Uterus (tissue), 4 donors: ENCODE measurements at places on chromosomes 16 and 17.
A peak's percentile ranks its signal among the peaks of the same experiment; 100 is the strongest.

GRCh38 chr17:57485916-57486881 lies 229.9 kb downstream of the MSI2 start:
- H3K36me3 ChIP-seq, result no peaks in the 10 kb centered on the region
- no peaks in the 10 kb centered on the region for H3K27me3 ChIP-seq
- DNase-seq, result no peak

- no peak for DNase-seq
- H3K4me1 ChIP-seq, result no peaks in the 10 kb centered on the region
Observed at GRCh38 chr17:7781429-7781828, 52.6 kb upstream of the KDM6B start.

DNA sequence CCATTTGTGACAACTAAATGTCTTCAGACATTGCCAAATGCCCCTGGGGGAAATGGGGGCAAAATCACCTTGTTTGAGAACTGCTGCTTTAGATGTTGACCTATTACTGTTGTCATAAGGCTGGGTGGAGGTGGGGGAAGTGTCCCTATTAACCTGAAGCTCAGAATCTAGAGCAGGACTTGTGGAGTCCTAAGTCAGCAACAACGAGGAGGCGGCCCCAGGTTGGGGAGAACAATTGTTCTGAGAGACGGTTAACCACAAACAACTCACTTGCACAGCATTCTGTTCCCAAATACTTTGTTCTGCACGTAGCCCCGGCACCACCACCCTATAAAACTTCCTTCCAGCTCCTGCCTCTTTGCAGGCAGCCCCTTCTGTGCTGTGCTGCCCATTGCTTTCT lies 32.5 kb downstream of the TEKT5 start:
- H3K27me3 ChIP-seq, result no peaks in the 10 kb centered on the region
- H3K27ac ChIP-seq, result no peak overlapping the region
- no peaks in the 10 kb centered on the region for H3K4me1 ChIP-seq
- no peaks in the 10 kb centered on the region for H3K36me3 ChIP-seq

- no peaks in the 10 kb centered on the region for H3K36me3 ChIP-seq
- H3K27ac ChIP-seq, result no peak overlapping the region
- peaks cover 5% of the 10 kb centered on the region for H3K4me1 ChIP-seq
- H3K4me3 ChIP-seq, result no peak overlapping the region
- no peak for DNase-seq
Observed at GRCh38 chr17:16488186-16488967, 3.6 kb downstream of the LRRC75A start.

DNA sequence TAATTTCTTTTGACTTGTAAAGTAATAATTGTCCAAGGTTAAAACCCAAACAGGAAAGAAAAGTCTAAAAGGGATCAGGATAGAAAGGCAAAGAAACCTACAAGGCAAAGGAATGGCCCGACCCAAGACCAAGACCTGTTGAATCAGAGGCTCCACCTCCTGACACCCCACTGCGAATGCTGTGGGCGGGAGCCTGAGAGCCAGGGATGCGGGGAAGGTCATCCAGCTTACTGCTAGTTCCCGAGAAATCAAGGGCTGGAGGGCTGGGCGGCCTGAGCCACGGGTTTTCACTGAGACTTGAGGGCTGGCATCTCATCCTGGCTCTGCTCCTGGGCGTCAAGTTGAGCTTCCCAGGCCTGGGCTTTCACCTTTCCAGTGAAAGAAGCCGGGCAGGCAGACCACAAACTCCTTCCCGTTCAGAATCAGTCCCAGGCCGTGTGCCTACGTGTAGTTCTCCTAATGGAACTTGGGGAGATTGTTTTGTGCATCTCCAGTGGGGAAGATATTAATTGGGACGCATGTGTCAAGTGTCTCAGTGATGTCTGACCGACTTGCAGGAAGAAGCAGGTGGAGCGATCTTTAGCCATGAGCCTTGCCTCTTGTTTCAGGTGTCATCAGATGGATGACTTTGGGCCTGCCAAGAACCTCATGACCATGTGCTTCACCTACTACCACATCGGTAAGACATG lies 36.9 kb downstream of the CIBAR2 start:
- no peak overlapping the region for H3K27ac ChIP-seq
- H3K36me3 ChIP-seq, result no peaks in the 10 kb centered on the region
- DNase-seq, result no peak
- H3K4me1 ChIP-seq, result no peaks in the 10 kb centered on the region
- H3K4me3 ChIP-seq, result no peak overlapping the region
- H3K27me3 ChIP-seq, result no peaks in the 10 kb centered on the region

DNA sequence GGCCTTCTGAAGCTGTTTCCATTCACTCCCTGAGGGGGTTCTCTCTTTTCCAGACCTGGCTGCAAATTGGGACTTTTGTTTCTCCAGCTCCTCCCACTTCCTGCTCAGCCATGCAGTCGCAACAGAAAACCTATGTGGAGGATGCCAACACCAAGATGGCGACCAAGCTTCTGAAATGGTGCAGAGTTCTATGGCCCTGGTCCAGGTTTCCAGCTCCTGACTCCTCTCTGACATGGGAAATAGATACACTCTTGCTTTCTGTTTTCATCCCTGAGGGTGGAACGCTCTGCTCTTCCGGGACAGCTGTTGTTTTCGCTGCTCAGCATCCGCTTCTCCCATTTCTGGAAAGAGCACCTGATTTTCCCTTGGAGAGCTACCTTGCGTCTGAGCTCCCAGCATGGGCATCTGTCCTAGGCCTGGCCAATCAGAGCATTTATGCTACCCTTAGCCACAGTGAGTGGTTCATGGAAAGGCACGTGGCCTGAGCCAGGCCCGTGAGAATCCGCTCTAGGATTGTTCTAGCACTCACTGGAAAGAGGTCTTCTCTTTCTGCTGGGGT lies 8.1 kb downstream of the GPRC5B start:
- H3K27ac ChIP-seq, result peak overlapping the region; percentile 43
- no peaks in the 10 kb centered on the region for H3K36me3 ChIP-seq
- no peaks in the 10 kb centered on the region for H3K27me3 ChIP-seq
- H3K4me1 ChIP-seq, result no peaks in the 10 kb centered on the region
- H3K4me3 ChIP-seq, result no peak overlapping the region

- DNase-seq, result no peak
- H3K27ac ChIP-seq, result peak overlapping the region; percentile 60
- no peaks in the 10 kb centered on the region for H3K27me3 ChIP-seq
- no peaks in the 10 kb centered on the region for H3K4me1 ChIP-seq
- H3K36me3 ChIP-seq, result no peaks in the 10 kb centered on the region
- H3K4me3 ChIP-seq, result no peak overlapping the region
Observed at GRCh38 chr16:31130336-31130891, 5.1 kb downstream of the PRSS8 start.

DNA sequence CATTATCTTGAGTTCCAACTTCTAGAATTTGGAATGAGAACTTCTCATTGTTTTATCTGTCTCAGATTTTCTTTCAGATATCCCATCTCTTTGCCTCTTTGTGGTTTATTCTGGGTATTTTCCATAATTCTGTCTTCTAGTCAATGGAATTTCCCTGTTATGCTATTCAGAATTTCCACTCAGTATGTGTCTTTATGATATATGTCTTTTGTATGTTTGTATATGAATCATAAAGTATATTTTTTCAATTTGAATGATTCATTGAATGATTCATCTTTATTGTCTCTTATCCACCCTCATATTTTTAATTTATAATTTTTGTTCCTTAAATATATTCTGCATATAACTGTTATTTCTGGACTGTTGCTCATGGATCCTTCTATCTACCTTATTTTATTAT lies 729.7 kb upstream of the GOT2 start:
- DNase-seq, result no peak
- H3K4me3 ChIP-seq, result no peak overlapping the region
- no peaks in the 10 kb centered on the region for H3K36me3 ChIP-seq
- H3K27me3 ChIP-seq, result no peaks in the 10 kb centered on the region
- no peaks in the 10 kb centered on the region for H3K4me1 ChIP-seq

- H3K36me3 ChIP-seq, result no peaks in the 10 kb centered on the region
- H3K27me3 ChIP-seq, result no peaks in the 10 kb centered on the region
- no peak for DNase-seq
- H3K4me1 ChIP-seq, result no peaks in the 10 kb centered on the region
- no peak overlapping the region for H3K4me3 ChIP-seq
Observed at GRCh38 chr17:42617956-42618431, 8.5 kb downstream of the TUBG1 start.

- H3K27ac ChIP-seq, result no peak overlapping the region
- H3K36me3 ChIP-seq, result no peaks in the 10 kb centered on the region
- no peaks in the 10 kb centered on the region for H3K27me3 ChIP-seq
- no peaks in the 10 kb centered on the region for H3K4me1 ChIP-seq
- DNase-seq, result no peak
Observed at GRCh38 chr16:89266521-89267134, 49.1 kb downstream of the ZNF778 start.

DNA sequence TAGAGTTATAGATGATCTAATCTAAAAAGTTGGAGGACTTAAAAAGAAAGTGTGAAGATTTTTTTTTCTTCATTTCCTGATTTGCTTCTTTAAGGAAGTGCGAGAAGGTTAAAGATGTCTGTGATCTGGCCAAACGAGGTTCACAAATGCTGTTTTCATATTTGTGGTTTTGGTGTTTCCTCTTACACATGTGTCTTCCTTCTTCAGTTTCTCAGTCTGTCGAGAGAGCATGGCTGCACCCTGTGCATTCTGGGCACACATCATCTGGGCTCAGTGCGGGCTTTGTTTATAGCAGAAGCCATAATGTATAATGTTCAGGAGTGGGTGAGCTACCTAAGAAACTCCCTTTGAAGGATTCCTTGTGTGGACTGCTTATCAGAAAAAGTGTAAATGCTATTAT lies 260.4 kb upstream of the TBX2 start:
- H3K4me3 ChIP-seq, result no peak overlapping the region
- H3K36me3 ChIP-seq, result no peaks in the 10 kb centered on the region
- no peaks in the 10 kb centered on the region for H3K27me3 ChIP-seq
- no peak overlapping the region for H3K27ac ChIP-seq
- no peaks in the 10 kb centered on the region for H3K4me1 ChIP-seq

DNA sequence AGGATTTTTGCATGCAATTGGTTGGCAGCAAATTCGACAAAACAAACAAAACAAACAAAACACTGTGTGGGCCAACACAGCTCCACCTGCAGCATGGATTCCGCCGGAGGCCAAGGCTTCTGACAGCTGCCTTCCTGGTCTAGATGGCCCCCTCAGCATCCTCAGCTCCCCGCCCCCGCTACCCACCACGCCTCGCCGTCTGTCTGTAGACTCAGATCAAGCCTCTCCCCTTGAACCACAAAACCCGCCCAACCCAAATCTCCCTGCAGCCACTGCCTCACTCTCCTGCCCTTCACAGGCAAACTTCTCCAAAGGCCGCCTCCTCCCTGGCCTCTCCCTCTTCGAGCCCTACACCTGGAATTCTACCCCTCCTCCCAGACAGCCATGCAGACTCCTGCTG lies 57.9 kb downstream of the RTN4RL1 start:
- H3K36me3 ChIP-seq, result no peaks in the 10 kb centered on the region
- H3K27me3 ChIP-seq, result no peaks in the 10 kb centered on the region
- H3K27ac ChIP-seq, result no peak overlapping the region

DNA sequence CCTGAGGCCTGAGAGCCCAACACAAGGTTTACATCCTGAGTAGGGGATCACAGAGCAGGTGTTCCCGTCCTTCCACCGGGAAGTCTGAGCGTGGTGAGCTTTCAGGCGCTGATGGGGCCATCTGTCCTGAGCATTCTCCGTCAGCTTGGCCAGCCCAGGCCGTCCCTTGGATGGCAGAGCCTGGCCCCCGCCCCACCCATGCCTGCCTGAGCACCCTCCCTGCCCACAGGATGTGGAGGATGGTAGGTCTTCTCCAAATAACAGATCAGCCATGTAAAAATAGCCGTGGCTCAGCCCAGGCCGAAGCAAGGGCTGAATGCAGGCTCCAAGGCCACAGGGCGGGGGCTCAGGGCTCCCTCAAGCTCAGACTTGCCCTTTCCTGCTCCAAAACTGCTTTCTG lies 20.2 kb downstream of the SPNS2 start:
- H3K27ac ChIP-seq, result peak overlapping the region; percentile 72
- H3K4me3 ChIP-seq, result no peak overlapping the region
- DNase-seq, result no peak
- no peaks in the 10 kb centered on the region for H3K27me3 ChIP-seq
- no peaks in the 10 kb centered on the region for H3K36me3 ChIP-seq

- no peak overlapping the region for H3K4me3 ChIP-seq
- H3K36me3 ChIP-seq, result no peaks in the 10 kb centered on the region
- no peaks in the 10 kb centered on the region for H3K4me1 ChIP-seq
- DNase-seq, result no peak
- H3K27me3 ChIP-seq, result no peaks in the 10 kb centered on the region
- H3K27ac ChIP-seq, result no peak overlapping the region
Observed at GRCh38 chr17:77054936-77055335, 85.8 kb upstream of the SEC14L1 start.

DNA sequence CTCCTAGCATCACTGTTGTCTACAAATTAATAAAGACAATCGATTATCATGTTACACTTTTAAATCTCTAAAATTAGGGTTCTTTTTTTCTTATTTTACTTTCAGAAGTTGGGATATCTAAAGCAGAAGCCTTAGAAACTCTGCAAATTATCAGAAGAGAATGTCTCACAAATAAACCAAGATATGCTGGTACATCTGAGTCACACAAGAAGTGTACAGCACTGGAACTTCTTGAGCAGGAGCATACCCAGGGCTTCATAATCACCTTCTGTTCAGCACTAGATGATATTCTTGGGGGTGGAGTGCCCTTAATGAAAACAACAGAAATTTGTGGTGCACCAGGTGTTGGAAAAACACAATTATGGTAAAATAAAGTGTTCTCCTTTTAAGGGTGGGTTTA lies 2.4 kb downstream of the RAD51C start:
- H3K27ac ChIP-seq, result no peak overlapping the region
- H3K27me3 ChIP-seq, result no peaks in the 10 kb centered on the region
- no peaks in the 10 kb centered on the region for H3K4me1 ChIP-seq
- H3K36me3 ChIP-seq, result no peaks in the 10 kb centered on the region
- H3K4me3 ChIP-seq, result no peak overlapping the region

- H3K27me3 ChIP-seq, result no peaks in the 10 kb centered on the region
- H3K4me1 ChIP-seq, result no peaks in the 10 kb centered on the region
- no peak for DNase-seq
- no peak overlapping the region for H3K4me3 ChIP-seq
- no peak overlapping the region for H3K27ac ChIP-seq
- no peaks in the 10 kb centered on the region for H3K36me3 ChIP-seq
Observed at GRCh38 chr16:67915831-67916723, 15.6 kb downstream of the CTRL start.

DNA sequence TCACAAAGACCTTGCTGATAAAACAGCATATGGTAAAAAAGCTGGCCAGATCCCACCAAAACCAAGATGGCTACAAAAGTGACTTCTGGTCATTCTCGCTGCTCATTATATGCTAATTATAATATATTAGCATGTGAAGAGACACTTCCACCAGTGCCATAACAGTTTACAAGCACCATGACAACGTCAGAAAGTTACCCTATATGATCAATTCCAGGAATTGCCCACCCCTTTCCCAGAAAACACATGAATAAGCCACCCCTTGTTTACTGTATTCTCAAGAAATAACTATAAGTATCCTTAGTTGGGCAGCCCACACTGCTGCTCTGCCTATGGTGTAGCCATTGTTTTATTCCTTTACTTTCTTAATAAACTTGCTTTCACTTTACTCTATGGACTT lies 44.6 kb upstream of the IRX5 start:
- H3K27ac ChIP-seq, result no peak overlapping the region
- H3K4me3 ChIP-seq, result no peak overlapping the region
- no peaks in the 10 kb centered on the region for H3K27me3 ChIP-seq
- no peaks in the 10 kb centered on the region for H3K36me3 ChIP-seq
- H3K4me1 ChIP-seq, result no peaks in the 10 kb centered on the region
- DNase-seq, result no peak

GRCh38 chr17:76901542-76902197 lies 33.5 kb downstream of the MGAT5B start:
- no peaks in the 10 kb centered on the region for H3K27me3 ChIP-seq
- H3K4me3 ChIP-seq, result no peak overlapping the region
- no peaks in the 10 kb centered on the region for H3K4me1 ChIP-seq
- no peaks in the 10 kb centered on the region for H3K36me3 ChIP-seq
- no peak for DNase-seq
